SJSA1 (cell line): ENCODE measurements at places on chromosomes 4 and X. TPM values are rescaled to one million over a fixed set of nuclear protein-coding genes. Genes with fewer than 3 reads are reported as not detected.

Gene KLHL2
- total RNA-seq: 30.9 and 54.6 TPM in 2 replicates

Gene STBD1
- total RNA-seq: 10.3 and 10.6 TPM in 2 replicates

GRCh38 chrX:9148615-9149399, 114.9 kb upstream of the FAM9B start:
- H3K27me3 ChIP-seq: no peaks in the 10 kb centered on the region
- H3K27ac ChIP-seq: peak overlapping the region; percentile 66
- DNase-seq: peak; percentile 55
- H3K4me3 ChIP-seq: no peak overlapping the region

DNA sequence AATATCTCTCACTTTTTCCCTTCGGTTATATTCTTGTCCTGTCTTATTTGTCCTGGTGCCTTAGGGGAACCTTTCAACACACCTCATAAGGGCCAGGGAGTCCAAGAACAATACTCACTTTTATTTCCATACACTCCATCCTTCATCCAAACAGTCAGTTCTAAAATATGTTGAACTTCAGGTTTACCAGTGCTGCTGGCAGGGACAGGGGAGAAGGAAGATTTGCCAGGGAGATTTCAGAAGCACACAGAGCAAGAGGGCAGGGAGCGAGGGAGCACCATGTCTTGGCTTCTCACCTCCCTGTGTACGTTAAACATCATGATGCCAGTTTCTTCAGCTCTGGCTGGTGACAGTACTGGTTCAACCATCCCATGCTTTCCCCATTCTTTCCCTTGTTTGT, 631.1 kb upstream of the FAT1 start:
- H3K36me3 ChIP-seq: no peaks in the 10 kb centered on the region
- no peaks in the 10 kb centered on the region for H3K4me1 ChIP-seq
- H3K27me3 ChIP-seq: no peaks in the 10 kb centered on the region
- DNase-seq: no peak

DNA sequence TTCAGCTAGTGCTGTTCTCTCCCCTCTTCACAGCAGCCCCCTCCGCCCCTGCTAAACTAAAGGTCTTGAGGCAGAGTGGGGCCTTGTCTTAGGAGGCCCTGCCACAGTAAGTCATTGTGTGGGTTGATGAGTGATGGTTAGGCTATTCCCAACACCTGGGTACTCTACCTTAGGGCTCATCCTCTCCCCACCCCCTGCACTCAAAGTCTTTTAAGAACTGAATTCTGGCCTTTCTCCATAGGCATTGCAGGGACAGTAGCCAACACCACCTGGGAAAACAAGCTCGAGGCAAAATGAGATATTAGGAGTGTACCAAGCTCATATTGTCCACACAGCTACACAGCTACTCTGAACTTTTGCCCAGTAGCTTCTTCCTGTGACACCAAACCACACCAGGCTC, 42.5 kb downstream of the RAB40AL start:
- no peak overlapping the region for H3K4me3 ChIP-seq
- H3K36me3 ChIP-seq: no peaks in the 10 kb centered on the region
- DNase-seq: no peak
- no peaks in the 10 kb centered on the region for H3K4me1 ChIP-seq

- H3K4me3 ChIP-seq: peak within 1 kb of the TSS; percentile 40
- no peaks in the 10 kb centered on the region; the same call in 1 of the 2 replicates for H3K4me1 ChIP-seq
- H3K36me3 ChIP-seq: no peaks in the 10 kb centered on the region
Measured at GRCh38 chr4:89056953-89057398, at the start of gene FAM13A. TSS of gene FAM13A (minus strand) at chr4:89057185. CDS start at chr4:89056964, 221 bp downstream.

DNA sequence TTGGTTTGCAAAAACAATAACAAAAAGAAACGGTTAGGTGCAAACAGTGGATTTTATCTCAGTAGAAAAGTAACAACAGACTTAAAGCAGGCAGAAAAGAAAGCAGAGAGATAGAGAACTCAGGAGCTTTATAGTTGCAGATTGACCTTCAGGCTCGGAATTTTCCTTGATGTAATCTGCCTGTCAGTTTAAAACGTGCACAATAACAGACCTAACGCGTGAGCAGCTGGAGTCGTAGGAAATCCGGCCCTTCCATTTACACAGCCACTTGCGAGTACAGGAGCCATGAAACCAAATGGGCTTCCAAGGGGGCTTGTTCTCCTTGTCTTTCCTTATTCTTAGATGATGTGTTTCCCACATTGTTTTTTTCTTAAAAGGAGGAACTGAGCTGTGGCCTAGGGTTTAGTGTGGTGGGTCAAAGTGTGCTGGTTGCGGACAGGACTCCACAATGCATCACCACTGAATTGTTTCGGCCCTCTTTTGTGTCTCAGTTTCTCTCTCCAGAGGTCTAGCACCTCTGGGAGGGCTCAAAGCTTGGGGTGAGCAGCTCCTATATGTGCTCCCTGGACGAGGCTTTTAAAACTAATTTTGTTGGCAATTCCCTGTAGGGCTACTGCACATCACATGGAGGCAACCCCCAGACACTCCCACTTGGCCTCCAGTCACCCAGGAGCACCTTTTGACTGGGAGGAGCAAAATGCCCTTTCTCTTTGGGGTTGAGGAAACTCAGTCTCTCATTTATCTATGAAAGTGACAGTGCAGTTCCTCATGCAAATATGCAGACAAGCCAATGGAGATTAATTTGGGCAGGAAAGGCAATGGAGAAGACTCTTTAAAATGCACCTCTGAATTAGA, 13.9 kb upstream of the MPP1 start:
- H3K36me3 ChIP-seq: no peaks in the 10 kb centered on the region
- H3K4me3 ChIP-seq: no peak overlapping the region
- H3K27me3 ChIP-seq: no peaks in the 10 kb centered on the region
- no peaks in the 10 kb centered on the region; the same call in 1 of the 2 replicates for H3K4me1 ChIP-seq
- no peak overlapping the region for H3K27ac ChIP-seq

DNA sequence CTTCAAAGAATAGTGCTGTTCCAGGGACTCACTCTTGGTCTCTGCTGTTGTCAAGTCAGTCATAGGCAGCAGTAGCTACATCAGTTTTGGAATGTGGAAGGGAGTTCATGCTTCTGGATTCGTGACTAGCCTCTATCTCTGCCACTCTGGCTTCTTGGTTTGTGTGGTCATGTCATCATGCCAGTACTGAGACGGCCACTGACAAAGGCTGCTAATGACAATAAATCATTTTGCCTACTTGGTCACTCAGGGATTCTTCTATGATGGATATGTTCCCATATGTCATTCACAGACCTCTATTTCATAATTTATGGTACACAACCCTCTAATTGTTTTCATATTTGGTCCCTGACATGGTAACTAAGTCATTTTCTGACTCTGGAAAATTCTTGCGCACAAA, 450.8 kb upstream of the BOD1L1 start:
- H3K4me1 ChIP-seq: no peaks in the 10 kb centered on the region
- no peaks in the 10 kb centered on the region for H3K36me3 ChIP-seq
- DNase-seq: no peak
- no peaks in the 10 kb centered on the region for H3K27me3 ChIP-seq

DNA sequence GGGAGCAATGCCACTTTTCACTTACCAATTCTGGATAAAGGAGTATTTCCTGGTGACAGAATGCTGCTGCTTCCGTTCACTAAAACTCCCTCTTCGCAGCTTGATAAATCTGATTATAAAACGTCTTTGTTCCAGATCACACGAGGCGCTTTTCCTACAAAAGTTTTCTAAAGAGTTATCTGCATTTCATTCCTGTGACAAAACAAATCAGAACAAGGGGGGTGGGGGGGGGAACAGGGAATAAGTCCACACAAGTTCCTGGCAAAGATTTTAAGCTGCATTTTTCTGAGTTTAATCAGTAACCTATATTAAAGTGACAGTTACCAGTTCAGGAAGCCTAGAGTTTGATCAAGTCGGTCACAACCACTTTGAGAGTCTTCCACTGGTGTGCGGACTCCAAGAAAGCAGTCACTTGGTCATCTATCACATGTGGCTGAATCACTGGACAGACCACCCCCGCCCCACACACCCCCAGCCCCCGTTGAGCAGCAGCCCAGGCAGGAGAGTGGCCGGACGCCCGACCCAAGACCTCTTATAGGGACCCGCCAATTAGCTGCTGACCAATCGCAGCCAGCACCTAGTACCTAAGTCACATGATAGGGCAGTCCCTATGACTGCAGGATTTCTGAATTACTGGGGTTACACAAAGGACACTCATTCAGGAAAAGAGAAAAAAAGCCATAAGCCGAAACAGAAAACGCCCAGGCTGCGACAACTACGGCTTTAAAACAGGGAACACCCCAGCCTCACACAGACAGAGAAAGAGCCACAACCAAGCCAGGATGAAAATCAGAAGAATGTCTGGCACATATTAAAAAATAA, 569.3 kb upstream of the DIPK2B start:
- no peaks in the 10 kb centered on the region for H3K27me3 ChIP-seq
- peaks cover 37% of the 10 kb centered on the region for H3K4me1 ChIP-seq
- peak overlapping the region; percentile 98 for H3K27ac ChIP-seq
- peaks cover 35% of the 10 kb centered on the region for H3K36me3 ChIP-seq
- DNase-seq: peak; percentile 87

GRCh38 chrX:112631892-112632291, 47.8 kb downstream of the LHFPL1 start:
- H3K36me3 ChIP-seq: no peaks in the 10 kb centered on the region
- H3K27me3 ChIP-seq: no peaks in the 10 kb centered on the region
- H3K27ac ChIP-seq: no peak overlapping the region
- DNase-seq: no peak
